ENCODE measurements at places on chromosomes 3 and 15.

GRCh38 chr3:182118066-182118465, 406.3 kb downstream of the SOX2 start:
- DNase-seq: peak; percentile 54

DNA sequence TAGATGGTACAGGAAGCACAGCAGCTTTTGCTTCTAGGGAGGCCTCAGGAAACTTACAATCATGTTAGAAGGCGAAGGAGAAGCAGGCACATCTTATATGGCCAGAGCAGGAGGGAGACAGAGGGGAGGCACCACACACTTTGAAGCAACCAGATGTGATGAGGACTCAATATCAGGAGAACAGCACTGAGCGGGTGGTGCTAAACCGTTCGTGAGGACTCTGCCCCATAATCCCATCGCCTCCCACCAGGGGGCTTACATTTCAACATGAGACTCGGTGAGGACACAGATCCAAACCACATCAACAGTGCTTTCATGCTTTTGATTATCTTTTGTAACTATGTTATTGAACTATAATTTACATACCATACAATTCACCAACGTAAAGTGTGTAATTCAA, 7.6 kb upstream of the TMEM44 start:
- DNase-seq: peak; percentile 27

DNA sequence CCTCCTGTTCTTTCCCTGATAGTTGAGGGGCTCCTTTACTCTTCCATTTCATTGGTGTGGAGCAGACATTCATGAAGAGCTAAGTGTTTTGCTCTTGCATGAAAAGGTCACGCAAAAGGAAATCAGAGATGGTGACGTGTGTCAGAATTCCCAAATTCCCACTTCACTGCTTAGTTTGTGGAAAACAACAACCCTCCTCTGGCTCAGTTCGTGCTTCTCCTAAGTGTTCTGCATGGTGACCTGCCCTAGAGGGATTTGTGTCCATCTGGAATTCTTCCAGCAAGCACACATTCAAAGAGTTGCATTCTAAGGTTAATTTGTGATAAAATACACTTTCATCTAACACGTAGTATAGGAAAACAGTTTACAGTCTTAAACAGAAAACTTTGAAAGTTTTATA, 95.6 kb downstream of the IMPG2 start:
- no peak for DNase-seq

- no peak for DNase-seq
These were observed 360.4 kb upstream of the ROBO2 start for GRCh38 chr3:76679541-76679940.

GRCh38 chr3:117512975-117513374, 803.4 kb downstream of the TUSC7 start:
- DNase-seq: peak; percentile 71

GRCh38 chr3:189953551-189953950, 167.1 kb downstream of the P3H2 start:
- peak; percentile 21 for DNase-seq

Measured in fibroblast of skin of abdomen (primary cell).